ENCODE measurements at places on chromosomes 6 and 20. TPM values are rescaled to one million over a fixed set of nuclear protein-coding genes. Genes with fewer than 3 reads are reported as not detected.

DNA sequence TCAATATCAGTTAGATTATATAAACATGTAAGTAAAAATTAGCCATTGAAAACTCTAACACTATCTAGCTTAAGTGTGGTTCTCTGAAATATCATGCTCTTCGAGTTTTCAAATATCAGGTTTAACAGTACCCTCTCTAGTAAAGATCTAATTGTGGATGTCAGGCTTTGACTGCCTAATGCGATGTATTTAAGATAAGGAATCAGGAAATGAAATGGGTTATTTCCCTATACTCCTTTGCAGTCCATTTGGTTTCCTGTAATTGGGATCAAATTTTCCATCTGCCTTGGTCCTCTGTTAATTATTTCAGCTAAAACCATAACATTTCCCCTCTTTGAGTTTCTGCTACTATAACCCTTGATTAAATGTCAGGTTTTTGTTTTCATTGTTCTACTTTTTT lies 361.3 kb upstream of the MMS22L start:
- ATAC-seq, result no peak

GRCh38 chr6:142679907-142680700 lies 264.9 kb downstream of the HIVEP2 start:
- ATAC-seq, result peak; percentile 49

The EYA2 gene
- total RNA-seq, result 27.7 TPM

The ASIP gene
- total RNA-seq, result not detected

DNA sequence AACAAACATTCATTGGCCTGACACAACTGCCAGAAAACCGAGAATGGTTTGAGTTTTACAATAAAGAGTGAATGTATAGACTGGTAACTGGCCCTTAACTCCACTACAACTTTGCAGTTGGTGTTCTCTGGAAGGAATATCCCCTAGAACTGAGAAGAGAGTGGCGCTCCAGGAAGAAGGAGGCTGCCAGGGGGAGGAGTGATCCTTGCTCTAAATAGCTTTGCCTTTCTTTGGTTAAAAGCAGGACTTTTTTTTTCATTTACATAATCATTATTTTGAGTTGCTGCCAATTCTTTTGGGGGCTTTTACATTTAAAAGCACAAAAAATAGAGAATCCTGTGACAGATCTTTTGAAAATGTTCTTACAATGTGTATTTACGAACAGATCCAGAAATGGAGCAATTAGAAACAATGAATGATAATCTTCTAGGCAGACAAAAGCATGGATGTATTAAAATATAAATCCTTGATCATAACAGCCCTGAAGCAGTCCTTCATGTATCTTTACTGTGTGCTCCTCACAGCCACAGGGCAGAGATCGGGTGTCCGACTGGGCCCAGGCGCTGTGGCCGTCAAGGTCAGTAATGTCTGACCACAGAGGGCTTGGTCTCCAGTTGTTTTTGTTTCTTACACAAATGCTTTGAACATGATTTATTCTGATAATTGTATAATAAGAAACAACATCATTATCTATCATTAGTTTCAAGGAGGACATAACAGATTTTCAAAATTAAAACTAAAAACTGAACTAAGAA lies 612.2 kb downstream of the HDGFL1 start:
- no peak for ATAC-seq

GRCh38 chr6:130593948-130594347 lies 228.1 kb downstream of the TMEM200A start:
- no peak for ATAC-seq

DNA sequence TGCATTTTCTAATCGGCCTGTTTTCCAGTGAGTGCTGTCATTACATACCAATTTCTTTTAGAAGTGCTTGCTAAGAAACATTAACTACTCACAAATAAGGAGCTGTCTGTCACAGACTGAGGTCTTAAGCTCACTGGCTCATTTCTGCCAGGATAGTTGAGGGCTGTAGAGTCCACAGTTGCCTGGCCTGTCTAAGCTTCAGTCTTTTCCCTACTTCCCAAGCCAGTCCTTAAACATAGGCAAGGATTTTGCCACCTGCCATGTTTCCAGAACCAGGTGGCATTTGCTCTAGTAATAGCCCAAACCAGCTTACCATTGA lies 84.7 kb downstream of the LINC00237 start:
- ATAC-seq, result no peak

GRCh38 chr6:161268531-161269210 lies 5.2 kb downstream of the AGPAT4 start:
- ATAC-seq, result no peak

DNA sequence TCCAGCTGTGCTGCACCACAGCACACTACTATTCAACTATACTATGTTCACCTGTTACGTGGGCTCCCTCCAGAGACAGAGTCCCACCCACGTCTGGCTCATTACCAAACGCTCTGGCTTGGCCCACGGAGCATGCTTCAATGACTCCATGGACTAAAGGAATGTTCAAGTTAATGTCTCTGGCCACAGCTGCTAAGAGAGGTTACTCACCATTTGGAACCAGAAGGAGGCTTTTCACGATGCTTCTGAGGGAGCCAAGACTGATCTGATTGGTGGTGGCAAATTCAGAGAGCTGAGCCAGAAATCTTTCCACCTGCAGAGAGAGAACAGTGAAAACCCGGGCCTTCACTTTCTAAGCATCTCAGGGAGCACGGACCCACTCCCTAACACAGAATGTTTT lies 15.6 kb downstream of the COMMD7 start:
- ATAC-seq, result no peak
